ENCODE measurements at places on chromosomes 11 and 22.
A peak's percentile ranks its signal among the peaks of the same experiment; 100 is the strongest.

DNA sequence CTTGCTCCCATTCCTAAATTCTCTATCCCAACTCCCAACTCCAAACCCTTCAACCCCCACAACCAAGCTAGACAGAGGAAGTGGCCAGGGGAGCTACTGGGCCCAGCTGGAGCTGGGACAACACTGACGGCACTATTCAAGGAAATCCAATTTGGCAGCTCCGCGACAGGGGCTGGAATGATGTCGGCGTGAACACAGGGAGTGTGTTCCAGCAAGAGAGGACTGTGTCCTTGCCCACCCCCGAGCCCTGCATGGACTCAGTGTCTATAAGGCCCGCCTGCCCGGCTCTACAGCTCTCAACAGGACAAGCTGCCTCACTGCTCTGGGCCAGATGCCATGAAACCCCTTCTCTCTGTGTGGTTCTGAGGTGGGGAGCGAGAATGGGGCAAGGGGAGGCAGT is 11.3 kb downstream of the PCSK7 start:
- peak; percentile 39 for DNase-seq

- DNase-seq, result no peak
These were observed 817 bp downstream of the RELT start for GRCh38 chr11:73376803-73377629.

DNA sequence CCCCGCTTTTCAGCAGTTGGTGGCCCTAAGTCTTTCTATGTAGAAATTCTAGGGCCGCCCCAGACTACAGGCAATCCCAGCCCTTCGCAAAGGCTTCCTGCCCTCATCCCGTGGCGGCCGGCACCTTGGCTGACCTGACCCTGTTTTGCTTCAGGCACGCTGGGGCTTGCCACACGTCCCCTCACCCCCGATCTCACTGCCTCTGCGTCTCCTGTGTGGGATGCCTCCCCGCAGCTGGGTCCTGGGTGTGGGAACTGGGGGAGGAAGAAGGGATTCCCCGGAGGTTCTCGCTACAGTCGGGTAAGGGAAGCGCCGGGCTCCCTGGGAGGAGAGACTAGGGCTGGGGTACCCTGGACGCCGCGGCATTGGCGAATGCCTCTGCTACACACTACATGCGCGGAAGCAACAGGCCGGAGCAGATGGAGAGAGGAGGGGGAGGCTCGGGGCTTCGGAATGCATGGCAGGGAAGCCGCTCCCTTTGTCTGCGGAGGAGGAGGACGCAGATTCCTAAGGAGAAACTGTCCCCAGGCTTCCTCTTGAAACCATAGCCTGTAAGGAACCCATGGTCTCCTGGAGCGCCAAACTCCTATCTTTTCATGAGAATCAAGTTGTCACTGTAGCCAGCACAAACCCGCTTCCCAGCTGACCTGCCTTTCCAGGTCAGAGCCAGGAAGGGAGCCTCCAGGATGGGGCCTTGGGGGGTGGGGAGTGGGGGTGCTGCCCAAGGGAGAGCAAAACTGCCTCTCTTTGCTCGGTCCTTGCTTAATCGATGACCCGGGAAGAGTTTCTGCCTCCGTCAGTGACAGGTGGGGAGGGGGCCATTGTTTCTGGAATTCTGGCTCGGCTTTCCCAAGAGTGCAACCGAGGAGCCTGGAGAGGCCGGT is 1.4 kb downstream of the DTX4 start:
- no peak for DNase-seq

DNA sequence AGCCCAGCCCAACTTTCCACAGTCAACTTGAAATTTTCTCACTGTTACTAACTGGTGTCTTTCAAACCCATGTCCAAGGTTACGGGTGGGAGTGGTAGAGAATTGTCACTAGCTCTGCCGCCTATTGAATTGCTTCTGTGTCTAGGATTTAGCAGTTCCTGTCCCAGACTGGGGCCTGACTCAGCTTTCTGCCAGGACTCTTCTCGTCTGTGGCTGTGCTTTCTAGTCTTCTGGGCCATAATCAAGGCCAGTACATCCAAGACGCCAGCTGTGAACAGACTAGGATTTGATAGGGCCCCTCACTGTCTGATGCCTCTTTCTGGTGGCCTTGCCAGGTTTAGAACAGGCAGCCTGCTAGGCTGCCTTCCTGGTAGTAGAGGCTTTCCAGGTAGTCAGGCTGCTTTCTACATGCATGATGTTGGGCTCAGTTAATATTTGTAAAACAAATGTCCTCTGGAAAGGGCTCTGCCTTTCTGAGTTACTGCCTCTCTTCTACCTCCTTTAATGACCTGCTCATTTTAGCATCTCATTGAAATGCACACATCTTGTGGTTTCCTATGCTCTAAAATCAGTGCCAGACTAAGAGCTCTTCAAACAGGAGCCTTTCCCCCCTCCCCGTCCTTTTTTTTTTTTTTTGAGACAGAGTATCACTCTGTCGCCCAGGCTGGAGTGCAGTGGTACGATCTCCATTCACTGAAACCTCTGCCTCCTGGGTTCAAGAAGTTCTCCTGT is 13.1 kb upstream of the HIKESHI start:
- no peak for DNase-seq

- DNase-seq, result no peak
These were observed 44.9 kb downstream of the WNT7B start for GRCh38 chr22:45932071-45932470.

GRCh38 chr22:17337639-17338038 is 31.6 kb upstream of the CECR2 start:
- no peak for DNase-seq

DNA sequence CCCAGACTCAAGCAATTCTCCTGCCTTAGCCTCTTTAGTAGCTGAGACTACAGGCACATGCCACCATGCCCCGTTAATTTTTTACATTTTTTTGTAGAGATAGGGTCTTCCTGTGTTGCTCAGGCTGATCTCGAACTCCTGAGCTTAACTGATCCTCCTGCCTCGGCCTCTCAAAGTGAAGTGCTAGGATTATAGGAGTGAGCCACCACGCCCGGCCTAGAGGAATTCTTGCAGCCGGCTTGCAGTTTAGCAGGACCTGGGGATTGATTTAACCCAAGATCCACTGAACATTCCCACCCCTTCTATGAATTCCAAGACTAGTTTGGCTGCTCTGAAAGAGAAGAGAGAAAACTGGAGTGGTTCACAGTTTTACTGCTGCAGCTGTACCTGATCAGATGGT is 63.3 kb upstream of the TNRC6B start:
- no peak for DNase-seq

- DNase-seq, result no peak
These were observed 60.6 kb upstream of the CADM1 start for GRCh38 chr11:115564851-115565250.

GRCh38 chr11:68460741-68461574 is at the start of gene PPP6R3:
Gene PPP6R3 (plus strand): TSS chr11:68460752. CDS start chr11:68537665, 76,913 bp downstream.
- DNase-seq, result no peak

DNA sequence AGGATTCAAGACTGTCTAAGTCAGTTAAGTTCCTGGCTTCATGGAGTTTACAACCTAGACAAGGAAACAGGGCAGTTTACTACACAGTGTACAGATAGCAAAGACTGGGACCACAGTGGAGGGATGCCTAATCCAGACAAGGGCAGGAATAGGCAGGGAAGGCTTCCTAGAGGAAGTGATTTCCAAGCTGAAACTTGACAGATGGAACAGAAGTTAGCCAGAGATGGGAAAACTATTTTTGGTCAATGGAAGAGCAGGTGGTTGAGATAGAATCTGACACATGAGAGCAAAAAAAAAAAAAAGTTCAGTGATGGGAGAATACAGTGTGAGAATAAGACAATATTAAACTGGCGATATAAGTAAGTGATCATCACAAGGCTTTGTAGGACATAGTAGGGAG is 1.3 kb downstream of the COA4 start:
- no peak for DNase-seq

- no peak for DNase-seq
These were observed 52.1 kb downstream of the LHFPL7 start for GRCh38 chr22:24894220-24894975.

DNA sequence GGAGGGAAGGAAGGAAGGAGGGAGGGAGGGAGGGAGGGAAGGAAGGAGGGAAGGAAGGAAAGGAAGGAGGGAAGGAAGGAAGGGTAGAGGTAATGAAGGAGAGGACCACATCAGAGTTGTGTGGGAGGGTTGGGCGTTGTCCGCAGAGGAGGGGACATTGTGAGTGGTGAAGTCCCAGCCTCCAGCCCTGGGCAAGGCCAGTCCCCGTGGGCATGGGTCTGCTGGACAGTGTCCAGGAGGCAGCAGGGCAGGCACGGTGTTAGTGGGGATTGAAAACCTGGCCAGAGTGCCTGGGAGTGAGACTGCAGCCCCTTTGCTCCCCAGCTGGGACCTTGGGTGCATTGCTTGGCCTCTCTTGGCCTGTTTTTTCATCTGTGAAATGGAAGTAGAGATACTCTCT is 1462.3 kb downstream of the BRD1 start:
- DNase-seq, result no peak

GRCh38 chr11:2074266-2074825 is 64.8 kb downstream of the IGF2 start:
- no peak for DNase-seq

- DNase-seq, result no peak
These were observed 203.8 kb downstream of the DLG2 start for GRCh38 chr11:85423316-85423715.

- peak; percentile 53 for DNase-seq
These were observed 19.5 kb downstream of the IL17REL start for GRCh38 chr22:49992921-49993648.

DNA sequence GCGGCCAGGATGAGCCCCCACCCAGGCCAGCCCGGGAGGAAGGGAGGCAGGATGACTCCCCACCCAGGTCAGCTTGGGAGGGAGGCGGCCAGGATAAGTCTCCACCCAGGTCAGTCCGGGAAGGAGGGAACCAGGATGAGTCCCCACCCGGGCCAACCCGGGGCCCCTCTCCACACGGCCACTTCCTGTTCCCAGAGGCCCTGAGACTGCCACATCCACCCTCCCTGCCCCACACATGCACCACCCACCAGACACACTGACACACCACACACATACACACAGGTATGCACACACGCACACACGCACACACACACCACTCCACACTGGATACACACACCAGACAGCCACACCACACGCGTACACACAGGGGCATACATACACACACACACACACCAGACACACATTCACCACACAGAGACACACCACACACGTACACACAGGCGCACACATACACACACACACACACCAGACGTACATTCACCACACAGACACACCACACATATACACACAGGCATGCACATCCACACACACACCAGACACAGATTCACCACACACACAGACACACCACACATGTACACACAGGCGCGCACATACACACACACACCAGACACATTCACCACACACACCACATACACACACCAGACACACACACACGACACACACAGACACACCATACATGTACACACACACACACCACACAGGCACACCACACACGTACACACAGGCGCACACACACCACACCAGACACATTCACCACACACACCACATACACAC is 84.9 kb upstream of the PRR5 start:
- DNase-seq, result no peak

GRCh38 chr11:73317373-73317772 is 9.3 kb downstream of the ARHGEF17 start:
- DNase-seq, result peak; percentile 88

DNA sequence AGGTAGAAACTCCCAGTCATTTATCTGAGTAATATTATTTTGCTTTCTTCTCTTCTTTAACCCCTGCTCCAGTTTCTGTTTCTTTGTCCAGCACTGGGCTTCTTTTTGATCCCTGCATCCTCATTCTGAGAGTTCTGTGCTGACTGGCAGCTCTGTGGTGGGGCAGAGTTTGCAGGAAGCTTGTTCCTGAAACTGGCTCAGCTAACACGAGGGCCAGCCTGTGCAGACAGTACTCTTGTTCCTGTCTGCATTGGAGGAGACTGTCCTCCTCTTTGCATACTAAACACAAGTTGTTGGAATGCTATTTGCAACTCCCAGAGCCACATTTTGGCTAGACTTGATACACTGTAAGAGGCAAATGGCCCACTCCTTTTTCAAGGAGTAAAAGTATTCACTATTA is 93.1 kb upstream of the HORMAD2 start:
- no peak for DNase-seq

GRCh38 chr22:30186510-30186909 is 60.0 kb downstream of the LIF start:
- DNase-seq, result no peak

DNA sequence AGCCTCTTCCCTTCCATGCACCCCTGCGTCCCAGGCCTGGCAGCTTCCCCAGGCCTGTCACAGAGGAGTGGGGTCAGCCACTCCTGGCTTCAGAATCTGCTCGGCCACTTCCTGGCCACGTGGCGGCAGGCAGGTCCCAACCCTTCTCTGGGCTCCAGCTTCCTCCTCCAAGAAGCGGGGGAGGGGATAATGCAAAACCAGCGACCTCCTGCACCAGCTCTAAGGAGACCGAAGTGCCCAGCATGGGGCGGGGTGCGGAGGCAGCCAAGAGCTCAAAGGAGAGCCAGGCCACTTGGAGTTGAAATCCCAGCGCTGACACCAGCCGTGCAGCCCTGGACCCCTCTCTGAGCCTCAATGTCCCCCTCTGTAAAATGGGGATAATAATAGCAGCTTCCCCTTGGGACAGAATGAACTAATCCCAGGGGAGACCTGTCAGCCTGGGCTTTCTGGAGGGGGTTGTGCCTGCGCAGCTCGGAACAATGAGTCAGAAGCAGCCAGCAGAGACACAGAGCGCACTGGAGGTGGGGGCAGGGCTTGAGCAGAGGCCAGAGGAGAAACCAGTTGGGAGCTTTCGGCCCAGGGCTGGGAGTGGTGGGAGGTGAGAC is 22.8 kb upstream of the PICK1 start:
- DNase-seq, result no peak

- DNase-seq, result no peak
These were observed 22.0 kb upstream of the OR8B8 start for GRCh38 chr11:124467381-124467927.

GRCh38 chr11:60966890-60967289 is 4.6 kb upstream of the CD6 start:
- DNase-seq, result no peak

- no peak for DNase-seq
These were observed 78.1 kb downstream of the SOX6 start for GRCh38 chr11:16278273-16278672.

- no peak for DNase-seq
These were observed 9.9 kb upstream of the EIF4G2 start for GRCh38 chr11:10818594-10818993.

GRCh38 chr11:77353131-77353530 is 51.6 kb upstream of the GDPD4 start:
- no peak for DNase-seq

DNA sequence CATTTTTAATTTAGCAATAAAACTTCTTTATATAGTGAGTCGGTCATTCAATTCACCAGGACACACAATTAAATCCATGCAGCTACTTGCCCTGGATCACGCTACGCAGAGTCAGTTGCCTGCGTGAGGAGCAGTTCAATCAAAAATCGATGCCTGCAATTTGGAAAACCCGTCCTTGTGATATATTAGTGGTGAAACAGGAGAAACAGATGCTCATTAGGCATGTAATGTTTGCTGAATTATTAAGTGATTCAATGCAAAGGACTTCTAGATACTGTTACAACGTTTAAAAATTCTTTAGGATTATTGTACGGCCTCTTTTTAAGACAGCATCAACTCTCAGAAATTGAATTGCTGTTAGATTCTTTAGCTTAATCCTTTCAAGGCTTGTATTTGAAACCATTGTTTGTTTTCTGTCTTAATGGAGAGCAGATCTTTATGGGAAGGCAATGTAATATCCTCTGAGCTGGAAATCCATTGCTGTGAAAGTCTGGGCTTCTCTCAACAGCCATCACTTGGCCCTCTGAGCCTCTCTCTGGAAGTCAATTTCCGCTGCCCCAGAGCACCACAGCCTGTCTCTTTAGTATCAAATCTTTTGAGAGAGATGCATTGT is 20.1 kb upstream of the PAMR1 start:
- no peak for DNase-seq

- no peak for DNase-seq
These were observed 7.9 kb upstream of the EHF start for GRCh38 chr11:34613015-34613414.

- DNase-seq, result no peak
These were observed 13.7 kb downstream of the RNF141 start for GRCh38 chr11:10526974-10527918.

Measured in hypothalamus (tissue), 51 donors.